Urothelium cell line (cell line): ENCODE measurements at places on chromosomes 3 and 15.

- no peak for DNase-seq
Observed at GRCh38 chr3:68467465-68467864, 464.9 kb downstream of the TAFA4 start.

GRCh38 chr15:80785811-80786354 is 6.7 kb downstream of the CEMIP start:
- no peak for DNase-seq

GRCh38 chr3:133644768-133645167 is 17.0 kb downstream of the TOPBP1 start:
- peak; percentile 14 for DNase-seq

DNA sequence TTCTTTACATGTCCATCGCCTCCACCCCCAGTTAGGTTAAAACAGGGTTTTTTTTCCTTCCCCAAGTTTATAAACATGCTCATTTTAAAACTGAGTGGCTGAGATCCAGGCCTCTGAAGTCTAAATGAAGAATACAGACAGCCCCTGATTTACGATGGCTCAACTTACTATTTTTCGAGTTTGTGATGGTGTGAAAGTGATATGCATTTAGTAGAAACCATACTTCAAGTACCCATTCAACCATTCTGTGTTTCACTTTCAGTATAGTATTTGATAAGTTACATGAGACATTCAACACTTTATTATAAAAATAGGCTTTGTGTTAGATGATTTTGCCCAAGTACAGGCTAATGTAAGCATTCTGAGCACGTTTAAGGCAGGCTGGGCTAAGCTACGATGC is 30.5 kb upstream of the GNB5 start:
- no peak for DNase-seq

GRCh38 chr3:12017516-12017915 is 13.3 kb downstream of the SYN2 start:
- no peak for DNase-seq

DNA sequence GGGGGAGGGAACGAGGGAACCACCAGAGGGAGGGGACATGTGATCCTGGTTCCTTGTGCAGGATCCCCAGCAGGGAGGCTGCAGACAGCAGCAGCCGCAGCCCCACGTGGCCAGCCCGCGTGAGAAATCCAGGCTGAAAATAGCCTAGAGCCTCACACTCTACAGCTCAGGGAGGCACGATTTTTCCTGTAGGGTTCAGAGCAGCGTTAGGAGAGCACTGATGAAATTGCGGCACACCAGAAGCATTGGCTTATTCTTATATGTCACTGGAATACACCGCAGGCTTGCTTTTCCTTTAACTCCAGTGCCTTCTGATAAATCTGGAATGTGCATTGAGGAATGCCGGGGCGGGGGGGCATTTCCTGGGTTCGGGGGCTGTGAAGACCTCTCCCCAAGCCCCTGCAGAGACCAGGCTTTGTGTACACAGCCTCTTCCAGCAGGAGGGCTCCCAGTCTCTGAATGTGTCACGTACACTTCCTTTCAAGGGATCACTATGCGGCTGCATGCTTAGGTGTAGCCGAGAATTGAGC is 193.0 kb downstream of the ATP10A start:
- peak; percentile 71 for DNase-seq

- DNase-seq, result no peak
Observed at GRCh38 chr15:67808821-67809220, 16.5 kb upstream of the SKOR1 start.

GRCh38 chr15:47908950-47909670 is 191.8 kb downstream of the SEMA6D start:
- no peak for DNase-seq

DNA sequence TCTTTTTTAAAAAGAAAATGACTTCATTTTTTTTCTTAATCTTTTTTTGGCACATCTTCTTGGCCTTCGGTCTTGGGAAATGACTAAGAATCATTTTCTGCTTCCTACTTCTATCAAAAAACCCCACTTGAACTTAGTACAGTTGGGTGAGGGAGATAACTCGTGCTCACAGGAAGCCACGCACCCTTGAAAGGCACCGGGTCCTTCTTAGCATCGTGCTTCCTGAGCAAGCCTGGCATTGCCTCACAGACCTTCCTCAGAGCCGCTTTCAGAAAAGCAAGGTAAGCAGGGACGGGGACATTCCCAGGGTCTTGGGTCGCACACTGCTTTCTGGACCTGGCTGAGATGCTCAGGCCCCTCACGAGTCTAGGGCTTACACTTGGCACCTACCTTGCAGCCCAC is at the start of gene CCR4:
Gene CCR4, plus strand, starts transcription at position 235 of the 402 bp plus-strand sequence. CDS start 1,779 bp downstream, outside the sequence.
- no peak for DNase-seq

- no peak for DNase-seq
Observed at GRCh38 chr3:55090291-55090690, 162.4 kb upstream of the LRTM1 start.

- no peak for DNase-seq
Observed at GRCh38 chr15:94638183-94638582, 406.8 kb downstream of the MCTP2 start.

DNA sequence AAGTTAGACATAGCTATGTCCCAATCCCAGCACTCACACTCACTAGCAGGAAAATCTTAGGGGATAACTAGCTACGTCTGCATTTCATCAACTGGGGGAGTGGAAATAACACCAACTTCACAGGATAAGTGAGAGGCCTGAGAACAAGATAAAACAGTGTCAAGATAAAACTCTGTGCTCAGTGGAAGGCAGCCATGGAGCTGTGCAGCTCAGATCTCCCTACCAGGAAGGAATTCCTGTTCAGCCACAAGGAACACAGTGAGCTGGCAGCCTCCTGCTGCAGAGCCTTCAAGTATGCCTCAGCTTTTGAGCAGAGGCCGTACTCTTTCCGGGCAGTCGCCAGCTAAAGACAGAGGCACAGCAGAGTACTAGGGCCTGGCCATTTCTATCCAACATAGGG is 115.8 kb upstream of the TOPAZ1 start:
- DNase-seq, result no peak

- peak; percentile 39 for DNase-seq
Observed at GRCh38 chr15:92079047-92079446, 225.5 kb downstream of the SLCO3A1 start.

GRCh38 chr3:14487821-14488220 is 52.3 kb downstream of the GRIP2 start:
- no peak for DNase-seq

- no peak for DNase-seq
Observed at GRCh38 chr3:58272891-58273290, 33.2 kb upstream of the RPP14 start.

DNA sequence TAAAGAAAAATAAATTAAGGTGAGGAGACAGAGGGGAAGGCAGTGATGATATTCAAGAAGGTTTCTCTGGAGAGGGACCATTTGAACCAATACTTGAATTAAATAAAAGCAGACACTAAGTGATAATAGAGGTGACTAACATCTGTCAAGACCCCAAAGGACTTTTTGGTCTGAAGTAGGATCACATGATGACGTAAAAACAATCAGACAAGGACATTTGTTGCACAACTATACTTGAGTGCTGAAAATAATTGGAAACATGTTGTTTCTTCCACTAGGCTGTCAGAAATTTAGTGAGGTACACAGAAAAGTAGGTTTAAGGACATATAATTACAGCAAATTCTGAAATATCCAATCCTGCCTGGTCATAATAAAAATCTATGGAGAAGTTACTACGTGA is 179.5 kb downstream of the WNT5A start:
- no peak for DNase-seq

GRCh38 chr3:112672716-112673541 is 32.0 kb upstream of the CCDC80 start:
- DNase-seq, result no peak

GRCh38 chr15:57861815-57862586 is 155.5 kb downstream of the POLR2M start:
- peak; percentile 61 for DNase-seq

GRCh38 chr15:42107473-42107872 is 13.1 kb upstream of the PLA2G4D start:
- DNase-seq, result no peak

DNA sequence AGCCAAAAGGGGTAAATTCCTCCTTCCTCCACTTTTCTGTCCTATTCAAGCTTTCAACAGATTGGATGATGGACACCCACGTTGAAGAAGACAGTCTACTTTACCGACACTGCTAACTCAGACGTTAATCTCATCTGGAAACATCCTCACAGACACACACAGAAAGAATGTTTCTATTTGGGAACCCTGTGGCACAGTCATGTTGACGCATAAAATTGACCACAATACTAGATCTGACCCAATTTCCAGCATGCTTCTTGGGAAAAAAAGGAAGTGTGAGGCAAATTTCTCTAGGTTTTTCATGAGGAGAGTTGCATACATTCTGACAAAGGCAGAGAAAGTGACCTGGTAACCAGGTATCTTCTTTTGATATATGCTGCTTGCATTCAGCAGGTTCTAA is 594.1 kb downstream of the FGF12 start:
- DNase-seq, result no peak

DNA sequence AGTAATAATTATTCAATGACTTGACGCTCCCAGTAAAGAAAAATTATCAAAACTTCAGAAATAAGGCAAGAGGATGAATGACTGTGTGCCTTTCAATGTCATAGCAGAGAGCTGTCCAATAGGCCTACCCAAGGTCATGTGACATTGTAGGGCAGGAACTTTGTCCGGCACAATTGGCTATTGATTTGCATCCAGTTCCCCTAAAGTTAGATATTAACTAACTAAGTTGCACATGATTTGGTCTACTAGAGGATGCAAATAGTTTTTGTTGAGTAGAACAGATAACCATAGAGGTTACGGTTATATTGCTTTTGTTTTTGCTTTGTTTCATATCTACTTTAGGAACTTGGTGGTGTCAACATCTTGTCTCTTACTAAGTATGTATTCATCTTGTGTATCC is 127.9 kb upstream of the PFN2 start:
- no peak for DNase-seq

- DNase-seq, result peak; percentile 22
Observed at GRCh38 chr3:66200147-66200546, 20.7 kb upstream of the SLC25A26 start.

GRCh38 chr3:99852851-99853250 is 35.2 kb downstream of the CMSS1 start:
- DNase-seq, result no peak

DNA sequence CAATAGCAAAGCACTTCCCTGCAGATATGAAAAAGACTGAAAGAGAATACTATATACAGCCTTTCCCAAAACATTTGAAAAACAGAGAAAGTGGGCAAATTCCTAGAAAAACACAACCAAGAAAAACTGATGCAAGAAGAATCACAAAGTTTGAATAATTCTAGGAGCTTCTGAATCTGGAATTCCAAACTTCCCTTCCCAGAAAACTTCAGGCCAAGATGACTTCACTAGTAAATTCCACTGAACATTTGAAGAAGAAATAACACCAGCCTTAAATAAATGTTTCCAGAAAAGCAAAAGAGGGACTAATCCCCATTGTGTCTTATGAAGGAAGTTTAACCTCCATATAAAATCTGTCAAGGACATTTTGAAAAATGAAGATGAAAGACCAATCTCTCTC is 15.8 kb upstream of the NSMCE3 start:
- DNase-seq, result no peak

DNA sequence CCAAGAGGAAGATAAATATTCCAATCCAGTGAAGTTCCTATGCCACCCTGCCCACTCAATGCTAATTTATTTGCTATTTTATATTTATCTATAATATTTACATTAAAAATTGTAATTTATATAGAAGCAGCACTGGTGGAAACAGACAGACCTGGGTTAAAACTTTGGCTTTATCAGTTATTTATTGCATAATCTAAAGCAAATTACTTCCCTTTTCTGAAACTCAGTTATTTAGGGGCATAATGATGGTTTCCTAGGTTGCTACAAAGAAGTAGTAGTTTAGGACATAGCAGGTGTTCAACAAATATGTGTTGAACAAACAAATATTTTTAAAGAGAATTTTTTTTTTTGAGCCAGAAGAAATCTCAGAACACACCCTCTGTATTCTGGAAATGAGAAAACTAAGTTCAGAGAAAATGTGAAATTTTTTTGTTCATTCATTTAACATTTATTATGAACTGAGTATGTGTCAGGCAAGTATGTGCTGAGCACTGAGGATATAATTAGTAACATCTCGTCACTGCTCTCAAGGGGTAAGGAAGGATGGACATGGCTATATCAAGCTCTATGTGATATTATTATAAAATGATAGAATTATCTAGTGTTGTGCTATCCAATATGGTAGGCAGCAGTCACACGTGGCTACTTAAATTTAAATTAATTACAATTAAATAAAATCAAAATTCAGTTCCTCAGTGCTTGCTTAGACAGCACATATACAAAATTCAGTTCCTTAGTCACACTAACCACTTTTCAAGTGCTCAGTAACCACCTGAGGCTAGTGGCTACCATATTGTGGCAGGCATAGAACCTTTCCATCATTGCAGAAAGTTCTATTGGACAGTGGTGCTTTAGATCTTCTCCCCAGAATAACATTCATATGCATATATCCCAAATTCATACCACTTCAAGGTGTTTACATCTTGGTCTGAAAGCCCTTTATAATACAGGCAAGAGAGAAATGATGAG is 7.0 kb upstream of the UBE2Q2 start:
- no peak for DNase-seq

- peak; percentile 17 for DNase-seq
Observed at GRCh38 chr15:48355377-48355776, 24.1 kb downstream of the DUT start.

DNA sequence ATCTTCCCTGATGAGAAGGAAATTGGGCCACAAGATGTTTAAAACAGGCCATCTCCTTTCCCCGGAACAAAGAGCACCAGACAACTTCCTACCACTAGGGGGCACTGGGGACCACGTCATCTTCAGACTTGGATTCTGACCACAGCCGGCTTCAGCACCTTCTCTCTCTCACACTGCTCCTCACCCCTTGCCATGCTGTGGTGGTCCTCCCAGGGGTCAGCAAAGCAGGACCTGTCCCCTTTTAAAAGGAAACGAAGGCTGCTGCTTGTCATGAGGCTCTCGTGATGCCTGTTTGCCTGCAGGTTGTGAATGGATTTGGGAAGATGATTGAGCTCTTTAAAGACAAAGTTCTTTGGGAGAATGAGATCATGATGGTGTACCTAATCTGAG is 16.2 kb downstream of the RFT1 start:
- DNase-seq, result peak; percentile 87

DNA sequence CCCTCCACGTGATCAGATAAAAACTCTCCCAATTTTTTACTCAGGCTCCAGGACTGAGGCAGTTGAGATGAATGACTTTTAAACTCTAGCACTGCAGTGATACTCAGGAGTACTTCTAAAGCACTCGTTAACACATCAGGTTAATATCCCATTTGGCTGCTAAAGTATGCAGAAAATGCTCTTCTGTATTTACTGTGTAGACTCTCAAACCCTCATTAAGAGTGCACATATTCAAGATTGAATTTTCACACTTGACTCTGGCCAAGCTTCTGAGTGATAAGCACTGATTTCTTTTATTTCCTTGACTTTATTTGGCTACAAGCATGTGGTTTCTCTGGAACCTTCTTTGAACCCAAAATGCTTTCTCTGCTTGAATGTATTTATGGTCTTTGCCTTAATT is 392.3 kb upstream of the NECTIN3 start:
- DNase-seq, result no peak

GRCh38 chr15:25879438-25879837 is 16.3 kb upstream of the ATP10A start:
- no peak for DNase-seq

- peak; percentile 6 for DNase-seq
Observed at GRCh38 chr3:136141891-136142290, 54.2 kb downstream of the MSL2 start.
